ENCODE measurements at places on chromosomes 5 and 9.

DNA sequence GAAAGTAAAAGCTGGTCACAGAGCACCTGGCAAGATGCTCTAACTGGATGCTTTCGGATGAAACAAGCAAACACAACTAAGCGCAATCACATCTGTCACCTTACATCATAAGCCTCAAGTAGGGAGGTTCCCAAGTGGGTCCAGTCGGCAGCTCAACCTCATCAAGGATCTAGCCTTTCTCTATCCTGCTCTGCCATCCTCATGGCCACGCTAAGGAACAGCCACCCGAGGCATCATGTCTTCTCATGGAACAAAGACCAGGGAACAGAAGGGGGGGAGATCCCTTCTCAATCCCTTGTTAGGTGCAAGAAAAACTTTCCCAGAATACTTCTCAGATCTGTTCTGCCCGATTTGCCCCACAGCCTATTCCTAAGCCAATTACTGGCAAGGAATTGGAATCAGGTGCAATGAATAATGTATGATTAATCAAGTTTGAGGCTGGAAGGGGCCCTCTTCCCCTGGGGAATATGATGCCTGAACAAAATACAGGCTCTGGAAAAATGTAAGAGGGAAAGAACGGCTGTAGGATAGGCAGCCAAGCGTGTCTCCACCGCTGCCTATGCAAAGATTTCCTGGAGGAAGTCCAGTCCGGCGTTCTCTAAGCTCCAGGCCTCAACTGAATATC lies 1.3 kb upstream of the HABP4 start:
- DNase-seq, result no peak

DNA sequence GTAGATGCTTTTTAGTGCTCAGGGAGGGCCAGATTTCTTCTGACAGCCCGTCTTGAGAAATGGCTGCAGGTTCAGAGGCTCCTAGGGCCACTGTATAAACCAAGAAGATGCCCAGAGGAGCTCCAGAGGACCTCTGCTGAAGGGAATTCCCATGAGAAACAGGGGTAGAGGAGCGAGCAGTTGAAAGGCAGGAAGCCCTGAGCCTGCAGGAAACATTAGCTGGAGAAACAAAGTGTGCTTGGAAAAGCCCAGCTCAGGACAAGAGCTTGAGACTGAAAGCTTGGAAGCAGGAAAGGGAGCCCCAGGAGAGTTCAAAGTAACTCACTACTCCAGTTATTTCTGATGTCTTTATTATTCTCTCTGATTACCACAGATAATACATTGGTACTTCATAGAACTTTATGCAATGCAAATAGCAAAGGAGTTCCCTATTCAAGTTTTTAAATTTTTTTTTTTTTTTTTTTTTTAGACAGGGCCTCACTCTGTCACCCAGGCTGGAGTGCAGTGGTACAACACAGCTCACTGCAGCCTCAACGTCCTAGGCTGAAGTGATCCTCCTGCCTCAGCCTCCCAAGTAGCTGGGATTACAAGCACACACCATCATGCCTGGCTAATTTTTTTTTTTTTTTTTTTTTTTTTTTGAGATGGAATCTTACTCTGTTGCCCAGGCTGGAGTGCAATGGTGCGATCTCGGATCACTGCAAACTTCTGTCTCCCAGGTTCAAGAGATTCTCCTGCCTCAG lies 16.5 kb downstream of the HBEGF start:
- no peak for DNase-seq

DNA sequence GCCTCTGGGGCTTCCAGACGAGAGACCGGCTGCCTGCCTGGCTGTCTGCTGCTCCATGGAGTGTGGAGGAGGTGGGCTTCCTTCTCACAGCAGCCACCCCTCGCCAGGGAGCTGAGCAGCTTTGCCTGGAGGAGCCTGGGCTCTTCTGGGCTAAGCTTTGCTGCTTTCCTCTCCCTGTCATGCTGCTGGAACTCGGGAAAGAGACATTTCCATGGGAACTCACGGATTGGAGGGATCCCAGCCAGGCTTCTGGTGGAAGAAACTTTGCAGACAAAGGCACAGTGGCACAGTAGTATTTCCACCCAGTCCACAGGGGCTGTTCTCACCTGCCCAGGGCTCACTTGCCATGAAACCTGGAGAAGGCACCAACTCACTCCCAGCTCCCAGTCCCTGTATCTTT lies 5.6 kb upstream of the NTNG2 start:
- no peak for DNase-seq

DNA sequence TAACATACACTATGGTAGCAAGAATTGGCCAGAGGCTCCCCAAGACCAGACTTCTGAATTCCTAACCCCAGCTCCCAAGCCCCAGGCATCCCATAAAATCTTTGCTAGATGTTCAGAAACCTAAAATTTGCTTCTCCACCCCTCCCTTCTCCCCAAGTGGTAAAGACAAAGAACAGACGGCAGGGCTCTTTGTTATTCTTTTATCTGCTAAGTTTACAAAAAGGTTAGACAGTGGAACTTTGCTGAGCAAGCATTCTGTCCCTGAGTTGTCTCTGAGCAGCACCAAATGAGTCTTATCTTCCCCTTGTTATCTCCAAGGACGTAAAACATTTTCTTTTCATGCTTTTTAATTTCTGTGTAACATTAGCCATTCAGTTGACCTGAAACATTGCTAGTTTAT lies 30.2 kb downstream of the TJP2 start:
- DNase-seq, result no peak

GRCh38 chr9:105901514-105902109 lies 207.3 kb downstream of the TMEM38B start:
- DNase-seq, result no peak

DNA sequence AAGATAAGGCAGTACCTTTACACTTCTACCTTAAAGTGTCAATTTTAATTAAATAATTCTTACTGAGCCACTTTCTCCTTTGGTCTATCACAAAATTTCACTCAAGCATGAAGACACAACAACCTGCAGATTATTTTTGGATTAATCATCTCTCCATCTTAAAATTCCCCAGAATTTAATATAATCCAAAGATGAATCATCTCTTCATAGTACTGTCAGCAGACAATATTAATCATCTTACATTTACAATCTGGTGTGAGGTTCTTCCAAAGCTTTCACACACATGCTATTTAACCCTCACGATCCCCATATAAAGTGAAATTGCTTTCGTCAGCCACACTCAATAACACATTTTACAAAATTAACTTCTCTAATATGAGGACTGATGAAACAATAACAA lies 43.0 kb downstream of the LHFPL2 start:
- DNase-seq, result no peak

DNA sequence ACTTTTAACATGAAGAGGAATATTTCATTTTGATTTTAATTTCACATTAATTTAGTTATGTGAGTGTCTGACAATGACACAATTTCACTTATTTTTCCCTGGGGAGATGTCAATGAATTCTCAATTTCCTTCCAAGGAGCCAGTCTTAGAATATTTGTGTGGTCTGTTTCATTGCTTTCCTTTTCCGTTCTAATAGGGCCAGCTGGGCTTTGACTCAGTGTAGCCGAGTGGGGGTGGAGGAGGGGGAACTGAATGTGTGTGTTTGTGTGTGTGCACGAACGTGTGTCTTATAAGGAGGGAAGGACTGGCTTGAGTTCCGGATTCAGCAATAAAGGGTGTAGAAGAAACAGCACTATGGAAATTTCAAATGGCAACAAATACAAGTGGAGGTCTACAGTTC lies 100.0 kb downstream of the BASP1 start:
- no peak for DNase-seq

DNA sequence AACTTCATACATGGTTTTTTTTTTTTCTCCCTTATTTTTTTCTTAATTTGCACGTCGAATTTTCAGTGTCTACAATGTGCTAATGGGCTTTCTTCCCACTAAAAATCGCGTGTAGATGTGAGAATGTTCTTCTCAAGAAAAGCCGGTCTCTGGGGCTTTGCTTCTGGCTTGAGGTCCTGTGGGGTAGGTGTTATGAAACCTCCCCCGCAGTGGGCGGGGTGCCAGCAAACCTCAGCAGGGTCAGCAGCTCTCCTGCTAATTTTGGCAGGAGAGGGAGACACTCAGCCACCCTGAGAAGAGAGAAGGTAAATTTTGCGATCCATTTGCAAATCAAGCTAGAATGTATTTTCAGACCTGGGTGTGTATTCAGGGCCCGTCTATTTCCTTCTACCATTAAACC lies 59.9 kb downstream of the NPR3 start:
- DNase-seq, result no peak

Measured in stimulated activated CD4-positive, alpha-beta T cell treated with anti-CD3 and anti-CD28 coated beads, Interleukin-12 subunit alpha, Interleukin-12 subunit beta, amount 100 ng/mL, for 24 hours (primary cell).